Stimulated activated CD8-positive, alpha-beta memory T cell treated with anti-CD3 and anti-CD28 coated beads, Interleukin-2, amount 100 ng/mL, for 1 hour (primary cell): ENCODE measurements at places on chromosomes 3 and 15.

DNA sequence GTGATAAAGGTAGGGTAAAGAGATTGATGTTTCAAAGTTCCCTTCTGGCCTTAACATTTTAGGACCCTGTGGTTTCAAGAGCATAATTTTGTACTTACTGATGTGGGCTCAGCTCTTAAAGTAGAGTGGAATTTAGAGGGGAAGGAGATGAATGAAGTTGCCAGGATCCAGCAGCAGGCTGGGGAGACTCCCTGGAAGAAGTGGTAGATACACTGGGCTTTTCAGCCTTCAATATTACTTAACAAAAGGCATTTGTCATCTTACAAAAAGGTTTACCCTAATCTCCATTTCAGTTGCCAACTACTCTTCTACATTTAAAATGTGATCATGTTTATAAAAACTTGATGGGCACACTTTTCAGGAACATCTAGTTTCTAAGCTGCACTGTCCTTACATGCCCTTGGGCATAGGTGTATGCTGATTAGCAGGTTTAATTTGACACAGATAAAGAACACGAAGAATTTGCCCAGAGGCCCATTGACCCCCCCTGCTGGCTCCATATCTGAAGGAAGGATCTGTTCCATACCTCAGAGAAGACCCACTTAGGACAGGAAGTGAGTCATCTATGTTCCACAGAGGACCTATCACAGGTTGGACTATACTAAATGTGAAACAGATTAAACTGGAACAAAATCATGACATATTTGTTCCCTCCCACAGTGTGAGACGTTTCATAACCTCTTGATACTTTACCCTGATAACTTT lies 93.0 kb upstream of the LPP start:
- no peak for DNase-seq

GRCh38 chr15:74328331-74329056 lies 39.0 kb downstream of the CYP11A1 start:
- no peak for DNase-seq

DNA sequence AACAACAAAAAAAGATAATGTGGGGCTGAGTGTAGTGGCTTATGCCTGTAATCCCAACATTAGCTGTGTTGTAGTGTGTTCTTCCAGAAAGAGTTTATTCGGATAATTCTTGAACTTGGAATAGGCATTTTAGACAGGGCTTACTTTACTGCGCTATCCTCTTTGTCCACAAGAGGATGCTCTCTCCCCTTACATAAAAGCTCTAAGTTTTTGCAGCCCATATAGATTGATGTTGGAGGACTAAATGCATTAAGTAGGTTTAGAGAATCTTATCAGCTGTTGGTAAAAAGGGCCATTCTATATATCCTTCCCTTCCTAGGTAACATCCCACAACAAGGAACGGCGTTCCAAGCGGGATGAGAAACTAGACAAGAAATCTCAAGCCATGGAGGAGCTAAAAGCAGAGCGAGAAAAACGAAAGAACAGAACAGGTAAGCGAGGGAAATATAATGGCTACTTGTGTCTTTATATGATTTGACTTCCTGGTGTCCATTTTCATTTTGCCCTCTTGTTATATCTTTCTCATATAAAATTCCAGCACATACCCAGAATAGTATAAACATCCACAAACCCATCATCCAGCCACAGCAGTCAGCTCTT lies 27.8 kb upstream of the ITPKA start:
- no peak for DNase-seq

GRCh38 chr15:72318408-72318942 lies 1.5 kb downstream of the CELF6 start:
- DNase-seq = no peak

- DNase-seq = no peak
These were observed 1199.9 kb downstream of the SI start for GRCh38 chr3:163878396-163878795.

- DNase-seq = no peak
These were observed 4.0 kb upstream of the ADPGK start for GRCh38 chr15:72787526-72787925.

DNA sequence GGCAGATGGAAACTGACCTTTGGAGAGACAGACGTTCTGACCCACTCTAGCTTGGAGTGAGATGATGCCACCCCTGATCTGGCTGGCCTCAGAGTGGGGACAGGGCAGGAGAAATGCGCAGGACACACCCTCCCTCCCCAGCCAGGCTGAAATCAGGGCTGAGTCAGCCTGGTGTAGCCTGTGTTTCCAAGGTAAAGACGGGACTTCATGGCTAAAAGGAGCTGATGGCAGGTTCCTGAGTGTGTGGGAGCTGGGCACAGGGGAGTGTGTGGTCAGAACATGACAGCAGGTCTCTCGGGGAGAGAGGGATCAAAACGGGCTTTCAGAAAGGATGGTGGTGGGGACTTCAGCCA lies 14.6 kb upstream of the POLG start:
- DNase-seq = no peak

DNA sequence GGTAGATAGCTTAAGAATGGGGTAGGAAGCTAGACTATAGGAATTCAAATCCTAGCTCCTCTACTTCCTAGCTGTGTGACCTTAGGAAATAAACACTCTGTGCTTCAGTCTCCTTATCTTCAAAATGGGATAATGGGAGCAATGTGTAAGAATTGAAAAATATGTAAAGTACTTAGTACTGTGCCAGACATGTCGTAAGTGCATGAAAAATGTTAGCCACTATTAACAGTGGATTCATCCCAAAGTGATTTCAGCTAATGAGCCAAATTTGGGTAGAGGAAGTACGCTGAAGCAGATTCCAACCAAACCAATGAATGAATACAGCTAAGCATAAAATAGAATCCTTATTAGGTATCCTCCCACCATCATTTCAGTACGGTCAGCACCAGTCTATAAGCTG lies 192.1 kb downstream of the RORA start:
- no peak for DNase-seq

DNA sequence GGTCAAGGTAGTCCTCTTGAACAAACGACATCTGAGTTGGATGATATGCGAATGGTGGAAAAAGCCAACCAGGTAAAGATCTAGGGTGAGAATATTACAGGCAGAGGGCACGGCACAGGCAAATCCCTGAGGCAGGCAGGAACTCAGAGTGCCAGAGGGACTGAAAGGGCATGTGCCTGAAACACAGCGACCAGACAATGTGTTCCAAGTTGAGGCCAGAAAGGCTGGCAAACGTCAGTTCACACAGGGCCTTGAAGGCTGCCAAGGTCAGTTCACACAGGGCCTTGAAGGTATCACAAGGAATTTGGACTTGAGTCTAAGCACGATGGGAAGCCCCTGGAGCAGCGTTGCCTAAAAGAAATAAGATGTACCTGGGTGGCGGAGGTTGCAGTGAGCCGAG lies 20.1 kb downstream of the HES1 start:
- no peak for DNase-seq

GRCh38 chr3:140537727-140538082 lies 140.2 kb upstream of the TRIM42 start:
- no peak for DNase-seq

DNA sequence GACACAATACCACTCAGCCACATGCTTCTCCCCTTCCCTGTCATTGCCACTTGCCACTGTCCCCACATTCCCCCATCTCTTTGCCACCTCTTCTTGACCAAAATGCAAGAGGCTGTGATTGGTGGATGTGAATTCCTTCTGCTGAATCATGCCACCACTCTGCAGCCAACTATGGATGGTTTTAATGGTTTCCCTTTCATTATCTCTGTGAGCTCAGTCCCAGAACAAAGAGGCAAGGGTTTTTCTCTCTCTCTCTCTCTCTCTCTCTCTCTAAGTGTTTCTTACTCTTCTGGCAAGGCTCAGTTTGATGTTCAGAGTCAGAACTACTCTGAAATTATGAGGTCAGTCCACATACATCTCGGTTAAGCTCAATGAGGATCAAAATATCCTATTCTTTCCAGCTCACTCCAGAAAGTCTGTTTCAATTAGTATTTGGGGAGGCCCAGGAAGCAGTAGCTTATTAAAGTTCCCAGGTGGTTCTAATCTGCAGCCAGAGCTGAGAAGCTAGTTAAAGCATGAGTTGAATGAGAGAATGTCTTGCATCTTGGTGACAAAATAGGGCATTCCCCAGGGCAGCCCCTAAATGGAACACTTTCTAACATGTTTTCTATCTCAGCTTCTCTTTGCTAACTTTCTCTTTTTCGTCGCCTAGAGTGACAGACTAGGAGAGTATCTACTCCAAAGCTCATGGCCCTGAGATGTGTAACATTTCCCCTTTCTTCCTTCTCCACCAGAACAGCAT lies 8.5 kb upstream of the ILDR1 start:
- DNase-seq = no peak

- no peak for DNase-seq
These were observed 13.1 kb downstream of the PLA2G4F start for GRCh38 chr15:42143356-42143755.

DNA sequence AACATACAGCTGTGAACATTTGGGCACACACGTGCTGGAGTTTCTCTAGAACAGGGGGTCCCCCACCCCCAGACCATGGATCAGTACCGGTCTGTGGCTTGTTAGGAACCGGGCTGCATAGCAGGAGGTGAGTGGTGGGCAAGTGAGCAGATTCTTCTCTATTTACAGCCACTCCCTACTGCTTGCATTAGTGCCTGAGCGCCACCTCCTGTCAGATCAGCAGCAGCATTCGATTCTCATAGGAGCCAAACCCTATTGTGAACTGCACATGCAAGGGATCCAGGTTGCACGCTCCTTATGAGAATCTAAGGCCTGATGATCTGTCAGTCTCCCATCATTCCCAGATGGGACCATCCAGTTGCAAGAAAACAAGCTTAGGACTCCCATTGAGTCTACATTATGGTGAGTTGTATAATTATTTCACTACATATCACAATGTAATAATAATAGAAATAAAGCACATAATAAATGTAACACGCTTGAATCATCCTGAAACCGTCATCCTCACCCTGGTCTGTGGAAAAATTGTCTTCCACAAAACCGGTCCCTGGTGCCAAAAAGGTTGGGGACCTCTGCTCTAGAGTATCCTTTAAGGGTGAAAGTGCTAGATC lies 25.8 kb downstream of the CHRM5 start:
- DNase-seq = no peak

GRCh38 chr3:22361521-22361920 lies 610.5 kb upstream of the ZNF385D start:
- no peak for DNase-seq

DNA sequence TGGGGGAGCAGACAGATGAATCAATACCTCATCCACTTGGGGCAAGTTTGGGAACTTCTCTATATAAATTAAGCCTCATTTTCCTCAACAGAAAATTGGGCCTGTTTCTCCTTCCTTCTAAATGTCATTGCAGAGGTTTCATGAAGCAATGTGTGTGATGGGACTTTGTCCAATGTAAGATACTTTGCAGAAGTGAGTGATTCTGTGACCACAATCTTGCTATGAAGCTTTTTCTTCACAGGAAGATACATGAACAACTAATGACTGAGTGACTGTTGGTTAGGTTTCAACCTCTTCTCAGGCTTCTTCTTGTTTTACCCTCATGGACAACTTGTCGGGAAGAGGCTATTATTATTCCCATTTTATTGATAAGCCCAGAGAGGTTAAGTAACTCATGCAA lies 11.0 kb downstream of the TMEM45A start:
- no peak for DNase-seq

GRCh38 chr3:138348754-138349739 lies 668 bp downstream of the MRAS start:
- DNase-seq = no peak

GRCh38 chr15:58477170-58477569 lies 45.4 kb downstream of the LIPC start:
- no peak for DNase-seq

- no peak for DNase-seq
These were observed 12.4 kb upstream of the DUSP7 start for GRCh38 chr3:52068730-52069129.

GRCh38 chr3:127389420-127389819 lies 101.6 kb upstream of the PRR20G start:
- DNase-seq = no peak

DNA sequence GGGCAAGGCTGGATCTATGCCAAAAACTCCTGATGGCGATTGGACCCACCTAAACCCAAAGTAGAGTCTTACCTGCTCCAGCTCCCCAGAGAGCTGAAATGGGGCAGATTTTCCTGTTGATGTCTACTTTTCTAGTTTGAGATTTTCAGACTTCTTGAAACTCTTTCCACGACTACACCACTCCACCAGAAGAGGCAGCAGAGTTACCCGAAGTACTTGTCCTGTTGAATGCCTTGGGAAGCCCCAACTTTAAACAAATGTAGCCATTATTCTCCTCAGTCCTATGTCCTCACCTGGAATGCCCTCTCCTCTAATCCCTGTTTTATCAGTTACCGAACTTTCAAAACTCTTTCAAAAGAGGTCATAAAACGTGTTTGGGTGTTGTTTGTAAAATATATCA lies 843.8 kb downstream of the VGLL3 start:
- DNase-seq = no peak

DNA sequence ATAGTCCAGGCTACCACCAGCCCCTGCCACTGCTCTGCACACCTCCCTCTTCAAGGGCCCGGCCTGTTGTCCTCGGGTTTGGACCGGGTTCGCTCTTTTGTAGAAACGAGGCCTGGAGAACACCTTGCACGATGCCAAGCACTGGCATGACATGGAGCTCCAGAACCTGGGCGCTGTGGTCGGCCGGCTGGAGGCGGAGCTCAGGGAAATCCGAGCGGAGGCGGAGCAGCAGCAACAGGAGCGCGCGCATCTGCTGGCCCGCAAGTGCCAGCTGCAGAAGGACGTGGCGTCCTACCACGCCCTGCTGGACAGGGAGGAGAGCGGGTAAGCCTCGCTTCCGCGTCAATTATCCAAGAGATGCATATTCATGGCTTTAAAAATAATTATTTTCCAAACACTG lies 72.4 kb downstream of the BFSP2 start:
- DNase-seq = no peak

GRCh38 chr3:157300094-157300493 lies 136.6 kb upstream of the PTX3 start:
- no peak for DNase-seq

DNA sequence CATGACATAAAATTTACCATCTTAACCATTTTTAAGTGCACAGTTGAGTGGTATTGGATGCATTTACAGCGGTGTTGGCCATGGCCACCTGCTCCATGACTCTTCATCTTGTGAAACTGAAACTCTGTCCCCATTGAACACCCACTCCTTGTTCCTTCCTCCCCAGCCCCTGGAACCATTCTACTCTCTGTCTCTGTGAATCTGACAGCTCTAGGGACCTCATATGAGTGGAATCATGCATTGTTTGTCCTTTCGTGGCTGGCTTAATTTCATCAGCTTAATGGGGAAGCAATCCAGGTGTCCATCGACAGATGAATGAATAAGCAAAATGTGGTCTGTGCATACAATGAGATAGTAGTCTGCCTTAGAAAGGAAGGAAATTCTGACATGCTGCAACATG lies 42.5 kb downstream of the PLXNA1 start:
- no peak for DNase-seq

- no peak for DNase-seq
These were observed 59.8 kb upstream of the THSD4 start for GRCh38 chr15:71055461-71055860.
